HT1080 (cell line): ENCODE measurements at places on chromosomes 12 and 14. TPM values are rescaled to one million over a fixed set of nuclear protein-coding genes. Genes with fewer than 3 reads are reported as not detected.

- no peak for DNase-seq
Measured at GRCh38 chr14:23608454-23608853, 27.7 kb upstream of the DHRS2 start.

GRCh38 chr12:22275843-22276242, 58.7 kb downstream of the ST8SIA1 start:
- peak; percentile 97 for DNase-seq

DNA sequence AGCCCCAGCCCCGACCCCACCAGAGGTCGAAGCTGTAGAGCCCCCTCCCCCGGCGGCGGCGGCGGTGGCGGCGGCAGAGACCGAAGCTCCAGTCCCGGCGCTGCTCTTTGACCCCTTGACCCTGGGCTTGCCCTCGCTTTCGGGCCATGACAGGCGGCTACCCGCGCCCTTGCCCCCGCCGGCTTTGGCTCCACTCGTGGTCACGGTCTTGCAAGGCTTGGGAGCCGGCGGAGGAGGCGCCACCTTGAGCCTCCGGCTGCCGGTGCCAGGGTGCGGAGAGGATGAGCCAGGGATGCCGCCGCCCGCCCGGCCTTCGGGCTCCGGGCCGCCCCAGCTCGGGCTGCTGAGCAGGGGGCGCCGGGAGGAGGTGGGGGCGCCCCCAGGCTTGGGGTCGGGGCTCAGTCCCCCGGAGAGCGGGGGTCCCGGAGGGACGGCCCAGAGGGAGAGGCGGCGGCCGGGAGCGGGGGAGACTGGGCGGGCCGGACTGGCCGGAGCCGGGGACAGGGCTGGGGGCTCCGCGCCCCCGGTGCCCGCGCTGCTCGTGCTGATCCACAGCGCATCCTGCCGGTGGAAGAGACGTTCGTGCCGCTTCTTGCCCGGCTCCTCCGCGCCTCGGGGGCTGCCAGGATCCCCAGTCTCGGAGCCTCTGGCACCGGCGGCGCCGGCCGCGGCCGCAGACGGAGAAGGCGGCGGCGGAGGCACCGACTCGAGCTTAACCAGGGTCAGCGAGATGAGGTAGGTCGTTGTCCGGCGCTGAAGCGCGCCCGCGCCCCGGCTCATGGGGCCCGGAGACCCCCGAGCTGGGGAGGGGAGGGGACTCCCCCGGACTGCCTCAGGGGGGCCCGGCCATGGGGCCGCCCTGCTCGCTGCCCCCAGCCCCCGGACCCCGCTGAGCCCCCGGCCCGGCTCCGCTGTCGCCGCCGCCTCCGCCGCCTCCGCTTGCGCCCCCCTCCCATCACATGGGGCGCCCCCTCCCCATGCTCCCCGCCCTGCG, 778 bp downstream of the AGAP2 start:
- DNase-seq = no peak

- peak; percentile 84 for DNase-seq
Measured at GRCh38 chr12:10540776-10541205, 35.1 kb downstream of the EIF2S3B start.

DNA sequence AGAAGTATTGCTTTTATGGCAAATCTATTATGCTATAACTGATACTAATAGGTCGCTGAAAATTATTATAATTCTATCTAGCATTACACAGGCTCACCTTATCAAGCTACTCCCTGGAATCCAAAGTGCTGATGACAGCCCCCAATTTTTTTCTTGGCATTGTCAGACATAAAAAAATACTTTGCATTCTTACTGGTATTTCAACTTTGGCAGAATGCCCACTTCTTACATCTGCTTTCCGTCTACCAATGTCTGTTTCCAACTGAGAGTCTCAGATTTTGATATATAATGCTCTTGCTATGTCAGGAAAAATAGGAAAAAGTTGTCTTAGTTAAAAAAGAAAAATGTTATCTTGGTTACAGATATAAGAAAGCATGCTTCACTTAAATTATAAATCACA, 615.4 kb downstream of the C12orf50 start:
- no peak for DNase-seq

GRCh38 chr12:72025524-72025923, 86.9 kb downstream of the TPH2 start:
- DNase-seq = peak; percentile 16

- DNase-seq = no peak
Measured at GRCh38 chr14:72617391-72618031, 276.4 kb downstream of the DPF3 start.

DNA sequence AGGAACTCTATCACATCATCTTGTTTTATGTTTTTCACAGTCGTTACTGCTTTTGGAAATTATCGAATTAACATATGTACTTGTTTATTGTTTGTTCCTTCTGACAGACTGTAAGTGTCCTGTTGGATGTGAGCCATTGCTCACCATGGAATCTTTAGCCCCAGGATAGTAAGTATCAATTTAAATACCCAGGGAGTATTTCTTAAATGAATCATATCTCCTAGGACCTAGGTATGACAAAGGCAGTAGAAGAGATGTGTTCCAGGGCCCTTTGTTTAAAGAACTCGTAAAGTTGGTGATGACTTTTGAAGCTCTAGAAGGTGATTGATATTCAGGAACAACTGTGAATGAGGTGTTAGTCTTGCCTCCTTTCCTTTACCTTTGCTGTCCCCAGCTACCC, 30.3 kb upstream of the STRAP start:
- no peak for DNase-seq

- DNase-seq = no peak
Measured at GRCh38 chr12:109617491-109617890, 43.9 kb downstream of the MVK start.

- no peak for DNase-seq
Measured at GRCh38 chr12:29201746-29202145, 52.7 kb downstream of the FAR2 start.

- DNase-seq = peak; percentile 76
Measured at GRCh38 chr12:89469361-89469760, 55.2 kb downstream of the GALNT4 start.

DNA sequence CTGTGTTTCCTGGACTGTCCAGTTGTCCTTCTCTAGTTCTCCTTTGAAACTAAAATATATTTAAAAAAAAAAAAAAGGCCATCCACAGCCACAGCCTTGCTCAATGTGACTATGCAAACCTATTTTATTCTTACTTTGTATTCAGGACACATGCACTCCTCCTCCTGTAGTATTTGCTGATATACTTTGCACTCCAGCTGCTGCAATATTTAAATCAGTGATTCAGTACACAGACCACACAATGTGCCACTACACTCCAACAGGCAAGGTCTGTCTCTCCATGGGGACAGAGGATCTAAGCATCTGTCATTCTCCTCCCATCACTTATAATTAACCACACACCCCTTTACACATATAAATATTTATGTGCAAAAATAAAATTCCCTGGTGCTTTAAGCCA, 40.2 kb upstream of the CCDC196 start:
- DNase-seq = no peak

DNA sequence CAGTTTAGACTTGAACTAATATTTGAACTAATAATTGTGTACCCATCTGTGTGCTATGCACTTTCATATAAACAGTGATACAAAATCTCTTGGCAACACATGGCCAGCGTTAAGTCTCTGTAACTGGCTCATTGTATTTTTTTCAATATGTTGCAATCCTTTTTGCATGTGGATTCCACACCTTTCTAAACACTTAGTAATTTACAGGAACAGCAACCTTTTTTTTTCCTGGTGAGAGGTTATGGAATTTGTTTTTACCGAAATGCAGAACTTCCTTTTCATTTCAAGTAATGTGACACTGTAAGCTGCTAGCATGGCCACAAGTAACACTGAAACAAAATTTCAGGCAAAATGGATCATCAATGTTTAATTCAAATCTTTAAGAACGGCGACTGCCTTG, 45.4 kb upstream of the EPS8 start:
- no peak for DNase-seq

DNA sequence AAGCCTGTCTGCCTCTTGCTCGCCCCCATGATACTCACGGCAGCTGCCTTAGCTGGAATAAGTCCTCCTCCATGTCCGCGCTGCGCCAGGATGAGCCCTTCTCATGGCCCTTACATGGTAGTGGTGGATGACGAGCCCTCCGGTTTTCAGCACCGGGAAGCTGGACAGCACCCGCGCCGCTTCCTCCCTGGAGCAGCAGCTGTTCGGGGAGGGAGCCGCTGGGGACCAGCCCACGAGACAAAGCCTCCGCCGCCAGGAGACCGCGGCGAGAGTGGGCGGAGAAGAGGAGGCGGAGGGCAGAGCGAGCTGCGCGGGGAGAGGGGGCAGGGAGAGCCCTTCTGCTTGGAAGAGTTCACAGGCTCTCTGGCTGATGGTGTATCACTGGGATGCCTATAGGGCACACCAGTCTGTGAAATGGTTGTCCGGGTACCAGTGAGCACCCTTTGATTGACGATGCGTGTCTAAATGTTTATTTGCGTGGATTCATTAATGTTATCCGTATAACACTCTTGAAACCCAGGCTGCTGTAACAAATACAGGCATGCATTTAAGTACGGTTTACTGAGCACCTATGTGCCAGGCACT, at the start of gene SVOP:
TSS of gene SVOP (minus strand) at position 273 of the 585 bp plus-strand sequence. CDS start at position 73, 200 bp downstream.
- DNase-seq = peak; percentile 73

- DNase-seq = no peak
Measured at GRCh38 chr14:97468220-97468619, 671.0 kb downstream of the VRK1 start.

DNA sequence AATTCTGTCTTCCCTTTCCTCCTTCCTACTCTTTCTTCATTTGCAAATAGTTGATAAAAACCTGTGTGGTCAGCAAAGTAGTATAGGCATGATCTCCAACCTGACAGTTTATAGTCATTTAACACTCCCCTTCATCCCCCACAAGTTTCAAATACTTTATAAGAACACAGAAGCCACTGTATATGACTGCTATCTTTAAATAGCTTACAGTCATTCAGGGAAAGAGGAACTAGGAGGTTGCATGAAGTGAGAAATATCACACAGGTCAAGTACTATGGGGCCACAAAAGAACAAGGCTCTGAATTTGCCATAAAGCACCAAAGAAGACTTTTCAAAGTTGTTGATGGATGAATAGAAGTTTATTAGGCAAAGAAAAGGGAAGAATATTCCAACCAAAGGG, 431.3 kb downstream of the NPAS3 start:
- no peak for DNase-seq

- DNase-seq = no peak
Measured at GRCh38 chr14:104931771-104932675, 7.3 kb downstream of the PLD4 start.

GRCh38 chr12:111260732-111261131, 108.2 kb downstream of the PHETA1 start:
- DNase-seq = no peak

DNA sequence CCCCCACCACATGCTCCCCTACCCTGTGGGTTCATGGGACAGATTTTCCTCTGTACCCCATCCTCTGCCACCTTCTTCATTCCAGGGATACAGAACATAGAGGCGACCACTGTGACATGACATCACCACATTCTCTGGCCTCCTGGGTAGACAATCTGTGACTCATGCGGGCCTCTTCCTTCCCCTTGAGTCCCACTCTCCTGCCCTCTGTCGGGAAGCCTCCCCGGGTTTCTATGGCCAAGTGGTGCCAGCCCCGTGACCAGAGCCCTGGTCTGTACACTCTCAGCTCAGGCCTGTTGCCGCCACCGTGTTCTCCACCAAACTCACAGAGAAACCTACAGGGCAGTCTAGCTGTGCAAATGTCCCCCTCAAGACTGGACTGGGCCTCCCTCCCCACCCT, 8.0 kb downstream of the CLMN start:
- DNase-seq = peak; percentile 73

DNA sequence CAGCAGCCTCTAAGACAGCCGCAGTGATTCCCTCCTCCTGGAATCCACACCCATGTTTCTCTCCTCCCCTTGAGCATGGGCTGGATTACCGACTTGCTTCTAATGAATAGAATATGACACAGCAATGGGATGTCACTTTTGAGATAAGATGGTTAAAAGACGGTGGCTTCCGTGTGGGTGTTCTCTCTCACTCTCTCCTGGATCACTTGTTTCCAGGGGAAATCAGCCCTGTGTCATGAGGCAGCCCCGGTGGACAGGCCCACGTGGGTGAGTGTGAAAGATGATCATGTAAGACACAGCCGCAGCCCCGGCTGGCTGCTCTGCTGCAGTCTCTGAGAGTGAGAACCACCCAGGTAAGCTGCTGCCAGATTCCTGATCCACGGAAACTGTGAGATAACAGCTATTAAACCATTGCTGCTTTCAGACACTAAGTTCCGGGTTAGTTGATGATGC, 10.7 kb downstream of the MOAP1 start:
- no peak for DNase-seq

GRCh38 chr12:6235499-6235898, 35.3 kb downstream of the CD9 start:
- DNase-seq = no peak

DNA sequence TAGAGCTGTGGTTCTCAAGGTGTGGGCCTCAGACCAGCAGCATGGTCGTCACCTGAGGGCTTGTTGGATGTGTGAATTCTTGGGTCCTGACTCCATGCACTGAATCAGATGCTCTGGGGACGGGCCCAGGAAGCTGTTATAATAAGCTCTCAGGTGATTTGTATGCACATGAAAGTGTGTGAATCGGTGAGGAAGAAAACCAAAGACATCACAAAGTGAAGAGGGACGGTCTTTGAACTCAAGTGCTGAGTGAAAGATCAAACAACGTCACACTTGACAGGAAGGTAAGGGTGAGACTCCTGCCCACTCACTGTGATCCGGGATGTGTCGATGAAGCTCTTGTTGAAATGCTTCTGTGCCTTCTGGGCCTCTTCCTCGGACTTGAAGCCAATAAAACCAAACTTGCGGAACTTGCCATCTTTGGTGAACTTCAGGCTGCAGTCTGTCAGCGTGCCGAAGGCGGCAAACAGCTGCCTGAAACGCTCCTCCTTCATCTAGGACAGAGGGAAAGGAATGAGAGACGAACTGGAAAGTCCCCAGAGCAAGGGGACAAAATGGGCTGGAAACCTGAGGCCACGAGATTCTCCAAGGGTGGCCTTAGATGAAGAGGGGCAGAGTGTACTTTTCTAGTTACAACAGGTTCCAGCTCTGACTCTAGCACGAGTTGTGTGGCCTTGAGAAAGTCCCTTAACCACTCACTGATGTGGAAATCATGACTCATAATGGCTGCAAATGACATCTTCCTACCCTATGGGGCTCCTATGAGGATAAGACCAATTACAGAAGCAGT, 4.0 kb downstream of the RBM19 start:
- DNase-seq = peak; percentile 24

- no peak for DNase-seq
Measured at GRCh38 chr12:80041071-80041470, 58.3 kb upstream of the OTOGL start.

GRCh38 chr12:40229690-40230651, 5.2 kb downstream of the LRRK2 start:
- DNase-seq = no peak

Gene OTOGL
- under 0.01 and 0.02 TPM in 2 replicates for total RNA-seq

Gene HOTAIR
- 0.88 TPM in 1 of 2 replicates, not detected in the other for total RNA-seq

Gene HOXC12
- not detected in 2 replicates for total RNA-seq

Gene TGFB3
- 4.0 and 4.8 TPM in 2 replicates for total RNA-seq

Gene TSPAN8
- not detected in 2 replicates for total RNA-seq

Gene STON2
- 6.9 and 7.6 TPM in 2 replicates for total RNA-seq

Gene CPM
- total RNA-seq = not detected in 2 replicates

Gene CLECL1
- total RNA-seq = not detected in 2 replicates

Gene CCDC196
- total RNA-seq = not detected in 2 replicates

Gene KLHL33
- total RNA-seq = not detected in 2 replicates

Gene GUCY2C
- total RNA-seq = 0.17 TPM in 1 of 2 replicates, not detected in the other

Gene TAS2R43
- total RNA-seq = not detected in 2 replicates

Gene PA2G4
- 526 and 607 TPM in 2 replicates for total RNA-seq

Gene CLBA1
- 5.1 and 5.4 TPM in 2 replicates for total RNA-seq

Gene NTS
- total RNA-seq = 0.56 TPM in 1 of 2 replicates, not detected in the other

Gene BCL2L14
- total RNA-seq = not detected in 2 replicates

Gene TAS2R31
- 0.29 and 0.40 TPM in 2 replicates for total RNA-seq

Gene RTRAF
- 192 and 251 TPM in 2 replicates for total RNA-seq

Gene CIROP
- not detected in 2 replicates for total RNA-seq

Gene STXBP6
- 14.2 and 16.0 TPM in 2 replicates for total RNA-seq

Gene DCTN2
- 79.5 and 87.1 TPM in 2 replicates for total RNA-seq

Gene PRB2
- not detected in 2 replicates for total RNA-seq

Gene FAM186B
- 0.17 and 0.64 TPM in 2 replicates for total RNA-seq
